ENCODE measurements at places on chromosomes 13 and 19.

DNA sequence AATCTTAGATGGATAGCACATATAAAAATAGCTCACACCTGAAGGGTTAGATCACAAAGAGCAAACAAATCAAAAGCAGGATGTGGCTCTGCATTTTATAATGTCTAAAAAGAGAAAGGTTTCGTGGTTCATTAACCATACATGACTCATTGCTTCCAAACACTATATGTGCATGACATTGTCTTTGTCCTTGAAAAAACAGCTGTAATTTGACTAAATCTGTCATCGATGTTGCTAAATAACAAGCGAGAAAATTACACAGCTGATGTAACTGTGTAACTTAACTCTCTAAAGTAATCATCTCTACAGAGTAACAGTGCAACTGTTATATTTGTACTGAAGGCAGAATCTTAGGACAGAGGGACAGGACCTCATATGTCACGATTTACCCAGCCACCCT is 383.1 kb upstream of the GPC6 start:
- DNase-seq, result no peak

DNA sequence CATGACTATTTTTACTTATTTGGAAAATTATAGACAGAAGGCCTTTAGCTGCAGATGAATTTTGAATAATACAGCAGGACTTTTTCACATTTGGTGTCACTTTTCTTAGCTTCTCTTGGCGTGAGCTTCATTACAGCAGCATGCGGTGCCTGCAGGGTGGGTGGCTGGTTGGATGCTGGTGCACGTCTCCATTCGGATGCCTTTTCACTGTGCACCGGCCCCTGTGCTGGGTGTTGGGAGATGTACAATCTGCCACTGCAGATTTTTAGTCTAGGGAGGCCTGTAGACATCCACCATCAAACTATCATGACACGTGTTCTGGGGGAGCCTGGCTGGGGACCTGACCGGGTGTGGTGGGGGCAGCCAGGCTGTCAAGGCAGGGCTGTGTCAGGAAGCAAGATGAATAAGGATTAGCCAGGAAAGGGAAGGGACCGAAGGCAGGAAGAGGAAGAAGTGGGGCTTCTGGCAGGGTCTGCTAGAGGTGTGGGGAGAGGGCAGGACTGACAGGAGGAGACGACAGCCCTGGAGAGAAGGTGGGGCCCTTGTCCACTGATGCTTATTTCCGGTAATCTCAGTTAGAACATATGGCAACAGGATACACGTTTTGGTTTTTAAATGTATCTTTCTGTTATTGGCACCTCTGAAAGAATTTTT is 88.8 kb downstream of the ARHGEF7 start:
- no peak for DNase-seq

- DNase-seq, result no peak
Measured at GRCh38 chr13:45809801-45810394, 41.7 kb downstream of the SIAH3 start.

DNA sequence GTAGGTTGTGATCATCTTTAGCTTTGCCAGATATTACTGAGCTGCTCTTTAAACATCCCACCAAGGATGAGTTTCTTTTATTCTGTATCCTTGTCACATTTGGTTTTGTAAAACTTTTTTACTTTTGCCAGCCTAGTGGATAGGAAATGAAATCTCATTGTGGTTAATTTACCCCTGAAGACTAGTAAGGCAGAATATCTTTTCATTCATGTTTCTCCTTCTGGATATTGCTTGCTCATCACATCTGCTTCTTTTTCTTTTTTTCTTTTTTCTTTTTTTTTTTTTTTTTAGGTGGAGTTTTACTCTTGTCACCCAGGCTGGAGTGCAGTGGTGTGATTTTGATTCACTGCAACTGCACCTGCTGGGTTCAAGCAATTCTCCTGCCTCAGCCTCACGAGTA is 31.3 kb downstream of the SIPA1L3 start:
- DNase-seq, result no peak

GRCh38 chr19:46390866-46391265 is 22.5 kb downstream of the CCDC8 start:
- DNase-seq, result no peak

DNA sequence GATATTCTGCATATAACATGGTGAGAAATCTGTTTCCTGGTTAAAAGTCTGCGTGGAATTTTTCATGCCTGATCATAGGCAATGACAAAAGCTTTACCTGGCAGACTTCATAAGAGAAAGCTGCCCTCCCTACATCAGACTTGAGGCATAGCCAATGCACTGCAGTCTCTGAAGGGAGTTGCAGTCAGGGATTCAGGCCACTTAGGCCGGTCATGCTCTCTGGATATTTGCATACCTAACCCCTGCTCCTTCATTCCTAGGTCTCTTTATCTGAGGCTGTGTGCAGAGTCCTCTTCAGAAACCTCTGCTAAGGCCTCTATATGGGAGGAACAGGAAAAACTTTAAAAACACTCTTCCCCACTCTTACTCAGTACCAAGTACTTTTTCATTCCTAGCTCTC is 287.4 kb downstream of the PCDH17 start:
- DNase-seq, result no peak

GRCh38 chr13:44819245-44819644 is 170.0 kb downstream of the NUFIP1 start:
- DNase-seq, result no peak

- no peak for DNase-seq
Measured at GRCh38 chr13:34437873-34438272, 504.2 kb upstream of the NBEA start.

DNA sequence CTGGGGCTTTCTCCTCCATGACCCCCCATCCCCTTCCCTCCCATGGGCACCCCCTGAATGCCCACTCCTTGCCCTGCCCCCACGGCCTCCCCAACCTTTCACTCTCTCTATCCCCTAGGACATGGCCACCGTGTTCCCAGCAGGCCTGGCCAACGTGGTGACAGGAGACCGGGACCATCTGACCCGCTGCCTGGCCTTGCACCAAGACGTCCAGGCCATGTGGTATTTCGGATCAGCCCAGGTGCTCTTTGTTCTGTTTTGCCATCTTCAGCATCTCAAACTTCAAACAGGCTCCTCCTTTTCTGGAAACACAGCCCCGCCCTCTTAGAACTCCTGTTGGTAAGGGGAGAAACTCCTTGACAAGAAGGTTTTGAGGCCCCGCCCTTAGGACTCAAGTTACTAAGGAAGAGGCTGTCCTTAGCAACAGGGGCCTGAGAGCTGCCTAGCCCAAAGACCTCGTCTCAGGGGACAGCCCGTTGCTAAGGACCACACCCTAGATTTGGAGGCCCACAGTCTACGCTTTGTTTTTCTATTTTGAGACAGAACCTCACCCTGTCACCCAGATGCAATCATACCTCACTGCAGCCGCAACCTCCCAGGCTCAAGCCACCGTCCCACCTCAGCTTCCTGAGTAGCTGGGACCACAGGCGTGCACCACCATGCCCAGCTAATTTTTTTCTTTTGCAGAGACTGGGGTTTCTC is 5.1 kb upstream of the FLT3LG start:
- no peak for DNase-seq

GRCh38 chr19:18021121-18021755 is 13.3 kb downstream of the ARRDC2 start:
- DNase-seq, result no peak

Measured in mesothelial cell of epicardium (in vitro differentiated cells).